Ovary (tissue), 10 donors: ENCODE measurements at places on chromosomes 13 and 19.

- no peak for DNase-seq
These were observed 22.7 kb upstream of the MAB21L1 start for GRCh38 chr13:35499196-35499662.

DNA sequence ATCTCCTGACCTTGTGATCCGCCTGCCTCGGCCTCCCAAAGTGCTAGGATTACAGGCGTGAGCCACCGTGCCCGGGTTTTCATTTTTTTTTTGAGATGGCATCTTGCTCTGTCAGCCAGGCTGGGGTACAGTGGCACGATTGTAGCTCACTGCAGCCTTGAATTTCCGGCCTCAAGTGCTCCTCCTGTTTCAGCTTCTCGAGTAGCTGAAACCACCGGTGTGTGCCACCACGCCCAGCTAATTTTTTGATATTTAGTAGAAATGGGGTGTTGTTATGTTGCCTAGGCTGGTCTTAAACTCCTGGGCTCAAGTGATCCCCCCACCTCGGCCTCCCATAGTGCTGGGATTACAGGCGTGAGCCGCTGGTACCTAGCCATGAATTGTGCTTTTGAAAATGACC lies 5.9 kb downstream of the ADAT3 start:
- DNase-seq = no peak

DNA sequence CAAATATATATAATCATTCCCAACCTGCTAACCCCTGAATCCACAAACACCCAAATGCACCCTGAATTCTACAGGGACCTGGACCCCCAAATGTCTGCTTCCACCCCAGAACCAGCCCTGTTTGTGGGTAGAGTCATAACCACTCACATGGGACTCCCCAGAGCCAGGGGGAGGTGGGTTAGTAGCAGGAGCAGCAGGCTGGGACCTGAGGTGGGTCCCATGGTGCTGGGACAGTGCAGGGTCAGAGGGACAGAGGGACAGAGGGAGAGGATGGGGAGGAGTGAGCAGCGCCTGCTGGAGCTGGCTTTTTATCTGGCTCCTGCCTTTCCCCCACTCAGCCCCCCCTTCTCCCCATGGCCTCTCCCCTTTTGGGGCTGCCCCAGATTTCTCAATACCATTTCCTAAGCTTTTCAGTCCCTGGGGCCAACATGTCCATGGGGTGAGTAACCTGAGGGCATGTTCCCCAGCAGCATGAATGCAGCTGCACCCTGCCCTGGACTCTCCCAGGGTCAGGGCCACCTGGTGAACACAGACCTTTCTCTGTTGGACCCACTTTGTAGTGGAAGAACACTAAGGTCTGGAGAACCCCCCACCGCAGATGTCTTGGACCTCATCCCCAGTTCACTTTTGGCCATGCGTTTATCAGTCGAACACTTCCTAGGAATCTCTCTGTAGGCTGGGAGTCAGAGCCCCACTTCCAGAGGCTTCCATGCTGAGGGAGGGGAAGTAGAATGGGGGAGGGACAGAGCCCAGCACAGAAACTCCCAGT lies at the start of gene C3:
Gene C3 (minus strand): TSS at position 282 of the 769 bp plus-strand sequence. CDS start 61 bp downstream, at position 221.
- DNase-seq = peak; percentile 91

DNA sequence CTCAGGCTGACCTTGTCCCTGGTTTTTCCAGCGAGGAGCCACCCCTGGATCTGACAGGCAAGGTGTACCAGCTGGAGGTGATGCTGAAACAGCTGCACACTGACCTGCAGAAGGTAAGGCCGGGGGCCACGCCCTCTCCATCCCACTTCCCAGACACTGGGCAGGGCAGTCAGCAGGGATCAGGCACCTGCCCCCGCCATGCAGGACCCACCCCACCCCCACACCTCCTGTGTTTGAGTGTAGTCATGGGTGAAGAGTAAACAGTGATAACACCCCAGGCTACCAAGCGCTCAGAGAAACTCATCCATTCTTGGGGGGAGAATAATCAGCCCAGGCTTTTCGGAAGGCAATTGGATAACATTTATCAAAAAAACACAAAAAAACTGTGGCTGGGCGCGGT lies 19.9 kb downstream of the DPF1 start:
- no peak for DNase-seq

GRCh38 chr13:44312131-44312530 lies 61.5 kb upstream of the SERP2 start:
- no peak for DNase-seq

DNA sequence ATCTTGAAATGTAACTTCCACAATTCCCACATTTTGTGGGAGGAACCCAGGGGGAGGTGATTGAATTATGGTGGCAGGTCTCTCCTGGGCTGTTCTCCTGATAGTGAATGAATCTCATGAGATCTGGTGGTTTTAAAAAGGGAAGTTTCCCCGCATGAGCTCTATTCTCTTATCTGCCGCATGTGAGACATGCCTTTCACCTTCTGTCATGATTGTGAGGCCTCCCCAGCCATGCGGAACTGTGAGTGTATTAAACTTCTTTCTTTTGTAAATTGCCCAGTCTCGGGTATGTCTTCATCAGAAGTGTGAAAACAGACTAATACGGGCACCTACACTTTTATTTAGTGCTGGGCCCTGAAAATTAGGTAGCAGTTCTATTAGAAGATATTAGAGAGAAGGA lies 45.8 kb downstream of the TNFSF13B start:
- no peak for DNase-seq

- DNase-seq = no peak
These were observed 169.4 kb upstream of the HTR2A start for GRCh38 chr13:47066226-47066625.

DNA sequence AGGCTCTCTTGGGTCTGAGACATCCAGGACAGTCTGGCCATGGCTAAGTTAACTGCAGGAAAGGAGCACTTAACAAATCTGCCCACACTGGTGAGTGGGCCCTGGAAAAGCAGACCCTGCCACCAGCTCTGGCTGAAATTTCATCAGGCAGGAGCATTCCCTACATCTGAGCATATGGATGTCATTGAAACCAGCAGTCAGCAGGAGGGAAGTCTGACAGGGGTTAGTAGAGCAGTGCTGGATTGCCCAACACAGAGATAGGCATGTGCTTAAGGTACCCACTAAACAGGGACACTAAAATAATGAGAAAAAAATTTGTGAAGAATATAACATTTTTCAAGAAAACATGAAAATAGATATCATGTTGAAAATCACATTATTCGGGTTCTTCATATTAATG lies 13.6 kb upstream of the ACOD1 start:
- DNase-seq = no peak

GRCh38 chr19:876780-877314 lies 16.1 kb downstream of the MED16 start:
- no peak for DNase-seq

DNA sequence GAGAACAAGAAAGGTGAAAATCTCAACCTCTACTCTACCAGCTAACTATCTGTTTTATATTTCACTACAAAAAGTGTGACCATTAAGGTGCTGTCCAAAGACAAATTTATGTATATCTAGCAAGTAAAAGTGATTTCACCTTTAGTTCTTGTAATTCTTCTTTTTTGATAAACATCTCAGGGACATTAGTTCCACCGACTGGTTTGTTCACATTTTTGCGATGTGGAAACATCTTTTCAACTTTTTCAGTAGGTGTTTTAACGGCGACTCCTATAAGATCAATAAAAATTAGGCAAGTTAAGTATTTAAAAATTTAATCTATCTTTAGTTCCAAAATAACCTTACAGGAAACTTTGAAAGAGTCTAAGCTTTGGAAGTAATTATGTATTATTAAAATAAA lies 33.3 kb downstream of the CLDN10 start:
- DNase-seq = no peak

DNA sequence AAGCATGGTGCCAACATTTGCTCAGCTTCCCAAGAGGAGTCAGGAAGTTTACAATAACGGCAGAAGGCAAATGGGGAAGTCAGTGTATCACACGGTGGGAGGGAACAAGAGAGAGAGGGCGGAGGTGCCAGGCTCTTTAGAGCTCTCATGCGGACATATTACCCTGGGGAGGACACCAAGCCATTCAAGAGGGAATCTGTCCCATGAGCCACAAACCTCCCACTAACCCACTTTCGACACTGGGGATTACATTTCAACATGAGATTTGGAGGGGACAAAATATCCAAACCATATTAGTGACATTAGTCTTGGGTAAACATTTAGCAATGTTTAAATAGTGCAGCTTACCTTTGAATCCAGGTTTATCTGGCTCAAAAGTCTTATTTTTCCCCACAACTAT lies 69.9 kb downstream of the SLAIN1 start:
- DNase-seq = no peak

DNA sequence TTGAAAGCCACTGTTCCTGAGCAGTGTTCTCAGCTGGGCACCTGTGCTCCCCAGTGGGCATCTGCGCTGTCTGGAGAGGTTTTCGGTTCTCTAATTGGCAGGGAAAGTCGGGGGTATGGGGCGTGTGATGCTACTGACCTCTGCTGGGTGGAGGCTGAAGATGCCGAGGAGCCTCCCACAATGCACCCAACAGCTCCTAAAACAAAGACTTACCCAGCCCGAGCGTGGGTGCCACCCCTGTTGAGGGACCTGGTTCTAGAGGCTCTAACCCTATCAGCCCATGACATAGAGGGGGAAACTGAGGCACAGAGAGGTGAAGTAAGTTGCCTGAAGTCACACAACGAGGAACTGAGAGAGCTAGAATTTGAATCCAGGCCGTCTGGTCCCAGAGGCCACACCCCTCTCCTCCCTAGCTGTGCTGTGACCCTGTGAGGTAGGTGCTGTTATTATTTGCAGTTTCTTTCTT lies 2.3 kb downstream of the SPACA4 start:
- no peak for DNase-seq

DNA sequence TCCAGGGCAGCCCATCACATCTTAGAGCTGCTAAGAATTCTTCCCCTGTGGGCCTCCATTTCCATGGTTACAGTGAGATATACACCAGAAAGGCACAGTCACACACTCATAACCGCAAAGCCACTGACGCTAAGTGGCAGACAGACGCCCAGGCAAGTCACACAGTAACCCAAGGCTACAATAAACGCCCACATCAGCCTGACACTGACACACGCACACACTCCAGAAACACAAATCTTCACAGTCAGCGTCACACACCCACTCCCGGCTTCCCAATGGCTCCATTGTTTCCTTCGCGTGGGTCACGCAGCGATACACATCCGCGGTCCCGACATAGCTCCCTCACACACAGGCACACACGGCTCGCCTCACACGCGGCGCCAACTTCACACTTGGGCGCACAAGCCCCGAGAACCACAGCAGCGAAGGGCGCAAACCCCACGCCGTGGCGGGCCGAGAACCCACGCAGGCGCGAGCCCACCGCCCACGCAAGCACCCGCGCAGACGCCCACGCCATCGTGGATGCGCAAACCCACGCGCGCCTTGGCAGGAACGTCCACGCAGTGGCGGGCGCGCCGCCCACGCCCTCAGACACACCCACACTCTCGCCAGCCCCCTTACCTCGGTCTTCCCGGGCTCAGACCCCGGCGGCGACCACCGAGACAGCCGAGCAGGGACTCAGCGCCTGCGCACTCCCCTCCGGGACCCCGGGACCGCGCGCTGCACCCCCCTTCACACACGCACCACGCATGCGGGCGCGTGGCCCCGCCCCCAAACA lies at the start of gene ZNF667:
Gene ZNF667 (minus strand): TSS at position 695 of the 778 bp plus-strand sequence. CDS start 14,975 bp downstream, outside the sequence.
- DNase-seq = no peak
